Muscle of leg (tissue), 16 donors: ENCODE measurements at places on chromosomes 5 and 9.

DNA sequence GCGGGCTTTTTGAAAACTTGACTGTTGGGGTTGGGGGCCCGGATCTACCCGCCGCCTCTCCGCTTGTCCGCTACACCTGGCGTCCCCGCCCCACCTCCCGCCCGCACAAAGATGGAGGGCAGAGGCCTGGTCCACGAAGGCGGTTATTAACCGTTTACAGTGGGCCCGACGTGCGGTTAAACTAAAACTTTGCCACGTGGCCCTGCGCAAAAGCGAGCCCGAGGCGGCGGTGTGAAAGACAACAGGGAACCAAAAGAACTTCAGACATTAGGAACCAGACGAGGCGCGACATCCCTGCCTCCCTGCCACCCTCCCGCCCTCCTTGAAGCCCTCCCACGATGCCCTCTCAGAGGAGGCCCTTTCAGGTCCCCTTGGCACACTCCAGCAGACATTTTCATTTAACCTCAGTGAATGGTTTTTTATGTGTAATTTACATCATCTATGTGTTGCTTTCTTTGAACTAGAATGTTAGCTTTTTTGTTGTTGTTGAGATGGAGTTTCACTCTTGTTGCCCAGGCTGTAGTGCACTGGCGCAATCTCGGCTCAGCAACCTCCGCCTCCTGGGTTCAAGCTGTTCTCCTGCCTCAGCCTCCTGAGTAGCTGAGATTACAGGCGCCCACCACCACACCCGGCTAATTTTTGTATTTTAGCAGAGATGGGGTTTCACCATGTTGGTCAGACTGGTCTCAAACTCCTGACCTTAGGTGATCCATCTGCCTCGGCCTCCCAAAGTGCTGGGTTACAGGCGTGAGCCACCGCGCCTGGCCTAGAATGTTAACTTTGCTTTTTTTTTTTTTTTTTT, 999 bp upstream of the HNRNPA0 start:
- no peak for DNase-seq

DNA sequence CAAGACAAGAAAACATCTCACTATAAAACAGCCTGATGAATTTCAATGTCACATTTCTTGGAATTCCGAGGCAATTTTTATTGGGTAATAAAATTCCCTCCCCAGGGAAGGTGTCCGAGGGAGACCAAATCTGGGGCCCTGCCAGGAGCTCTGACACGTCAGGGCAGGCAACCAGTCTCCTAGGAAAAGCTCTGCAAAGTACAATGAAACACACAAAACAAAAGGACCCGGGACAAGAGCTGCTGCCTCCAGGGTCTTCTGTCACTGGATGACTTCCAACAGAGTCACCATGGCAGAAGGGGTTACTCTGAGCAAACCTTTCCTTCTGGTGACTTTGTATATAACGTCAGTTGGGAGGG, 50.8 kb downstream of the SAXO1 start:
- DNase-seq, result no peak

DNA sequence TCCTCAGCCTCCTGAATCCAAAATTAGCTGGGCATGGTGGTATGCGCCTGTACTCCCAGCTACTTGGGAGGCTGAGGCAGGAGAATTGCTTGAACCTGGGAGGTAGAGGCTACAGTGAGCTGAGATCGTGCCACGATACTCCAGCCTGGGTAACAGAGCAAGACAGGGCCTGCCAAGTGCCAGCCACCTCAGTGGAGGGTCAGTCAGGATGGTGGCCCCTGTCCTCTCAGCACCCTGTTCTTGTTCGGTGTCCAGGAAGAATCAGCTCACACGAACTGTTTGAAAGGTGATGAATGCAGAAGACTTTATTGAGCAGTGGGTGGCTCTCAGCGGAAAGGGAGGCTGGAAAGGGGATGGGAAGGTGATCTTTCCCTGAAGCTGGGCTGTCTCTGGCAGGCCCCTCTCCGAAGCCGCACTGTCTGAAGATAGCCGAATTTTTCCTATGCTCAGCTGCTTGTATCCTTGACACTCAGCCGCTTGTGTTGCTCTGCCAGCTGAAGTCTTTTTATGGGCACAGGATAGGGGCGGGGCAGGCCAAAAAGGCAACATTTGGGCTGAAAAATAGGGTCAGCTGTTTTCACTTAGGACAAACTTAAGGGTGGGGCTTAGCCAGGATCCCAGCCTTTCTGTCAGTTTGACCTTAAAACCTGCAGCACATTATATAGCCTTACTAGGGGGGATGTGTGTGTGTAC, 50.9 kb downstream of the UBE2R2 start:
- peak; percentile 81 for DNase-seq

- DNase-seq, result no peak
These were observed 867.1 kb downstream of the DTWD2 start for GRCh38 chr5:118121258-118121657.

DNA sequence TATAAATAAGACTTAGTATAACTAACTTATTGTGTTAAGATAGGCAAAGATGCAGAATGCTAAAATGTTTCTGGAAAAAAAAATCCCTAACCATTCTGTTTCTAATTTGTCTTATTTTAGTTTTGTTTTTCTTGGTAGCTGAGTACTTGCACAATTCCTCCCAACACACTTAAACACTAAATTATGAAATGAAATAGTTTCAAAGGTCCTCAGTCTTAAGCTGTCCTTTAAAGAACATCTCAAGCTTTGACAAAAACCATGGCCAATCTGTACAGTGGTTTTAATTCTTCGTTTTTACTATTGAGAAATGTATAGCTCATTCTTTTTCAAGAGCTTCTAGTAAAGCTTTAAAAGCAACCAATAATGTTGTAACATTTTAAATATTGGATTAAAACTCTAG, 171.5 kb downstream of the EDIL3 start:
- no peak for DNase-seq
